HTR-8/SVneo (cell line): ENCODE measurements at places on chromosomes 4 and X.
A peak's percentile ranks its signal among the peaks of the same experiment; 100 is the strongest.

GRCh38 chr4:4852591-4853362, 6.7 kb upstream of the MSX1 start:
- DNase-seq, result peak; percentile 41

DNA sequence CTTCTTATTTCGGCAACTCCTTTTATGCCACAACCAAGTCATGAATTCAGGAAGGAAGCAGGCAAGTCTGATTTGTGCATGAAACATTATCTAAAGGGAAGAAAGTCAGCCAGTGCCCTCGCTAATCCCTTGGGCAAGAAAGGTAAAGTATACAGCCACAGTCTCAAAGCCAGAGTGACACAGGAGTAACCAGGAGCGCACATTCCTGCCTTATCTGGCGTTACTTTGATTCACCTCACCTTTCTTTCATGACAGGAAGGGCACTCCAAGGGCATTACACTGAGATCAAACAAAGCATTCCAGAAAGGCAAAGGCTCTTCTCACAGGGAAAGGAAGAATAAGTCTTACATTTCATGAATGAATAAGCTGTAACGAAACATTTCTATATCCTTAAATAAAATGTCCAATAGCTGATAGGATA, 38.8 kb downstream of the FAT1 start:
- no peak for DNase-seq

DNA sequence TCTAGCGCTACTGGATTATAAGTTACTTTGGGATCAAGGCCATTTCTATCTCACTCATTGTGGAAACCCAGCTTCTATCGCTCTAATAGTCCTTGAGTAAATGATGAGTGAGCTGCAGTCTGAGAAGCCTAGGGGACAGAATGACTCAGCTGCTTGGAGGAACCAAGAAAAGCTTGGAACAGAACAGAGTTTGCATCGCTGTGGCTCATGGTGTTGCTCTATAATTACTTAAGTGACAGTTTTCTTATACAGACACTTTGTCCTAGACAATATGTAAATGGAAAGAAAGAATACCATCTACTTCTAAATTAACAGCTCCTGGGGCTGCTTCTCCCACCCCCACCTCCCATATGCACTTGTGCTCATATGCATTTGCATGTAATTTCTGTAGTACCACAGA, 156.9 kb downstream of the SLIT2 start:
- no peak for DNase-seq

GRCh38 chr4:145044341-145044740, 53.7 kb downstream of the ANAPC10 start:
- DNase-seq, result no peak
